ENCODE measurements at places on chromosomes 12 and 14.
A peak's percentile ranks its signal among the peaks of the same experiment; 100 is the strongest.

- no peak for DNase-seq
Observed at GRCh38 chr12:21713133-21713532, 55.5 kb upstream of the LDHB start.

- DNase-seq = no peak
Observed at GRCh38 chr12:62781136-62781880, 153.6 kb downstream of the PPM1H start.

DNA sequence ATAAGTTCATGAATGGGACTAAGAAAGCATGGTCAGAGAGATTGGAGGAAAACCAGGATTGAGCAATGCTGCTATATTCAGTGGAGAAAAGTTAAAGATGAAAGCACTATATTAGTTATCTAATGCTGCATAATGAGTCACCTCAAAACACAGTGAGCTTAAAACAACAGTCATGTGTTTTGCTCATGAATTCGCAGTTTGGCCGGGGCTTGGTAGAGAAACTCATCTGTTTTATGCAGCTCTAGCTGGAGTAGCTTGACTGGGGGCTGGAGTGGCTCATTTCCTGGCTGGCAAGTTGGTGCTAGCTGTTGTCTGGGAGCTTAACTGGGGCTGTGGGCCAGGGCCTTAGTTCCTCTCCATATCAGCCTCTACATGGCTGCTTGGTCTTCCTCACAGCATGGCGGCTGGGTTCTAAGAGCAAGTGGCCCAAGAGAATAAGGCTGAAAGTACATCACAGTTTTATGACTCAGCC lies 90.1 kb downstream of the ADCK1 start:
- DNase-seq = no peak

GRCh38 chr14:89242652-89243279 lies 174.3 kb downstream of the FOXN3 start:
- DNase-seq = no peak

DNA sequence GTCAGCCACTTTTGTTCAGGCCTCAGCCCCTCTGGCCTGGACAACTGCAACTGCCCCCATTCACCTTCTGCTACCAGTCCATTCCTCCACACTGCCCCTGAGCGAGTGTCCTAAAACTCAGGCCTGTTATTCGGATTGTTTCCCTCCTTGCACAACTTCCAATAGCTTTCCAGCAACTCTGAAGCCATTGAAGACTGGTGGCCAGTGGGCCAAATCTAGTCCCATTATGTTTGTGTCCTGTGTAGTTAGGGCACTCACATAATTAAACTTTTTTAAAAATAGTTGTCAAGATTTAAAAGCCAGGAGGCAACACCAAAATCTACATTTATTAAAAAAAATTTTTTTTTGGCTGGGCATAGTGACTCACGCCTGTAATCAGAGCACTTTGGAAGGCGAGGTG lies 17.8 kb upstream of the FIGNL2 start:
- no peak for DNase-seq

DNA sequence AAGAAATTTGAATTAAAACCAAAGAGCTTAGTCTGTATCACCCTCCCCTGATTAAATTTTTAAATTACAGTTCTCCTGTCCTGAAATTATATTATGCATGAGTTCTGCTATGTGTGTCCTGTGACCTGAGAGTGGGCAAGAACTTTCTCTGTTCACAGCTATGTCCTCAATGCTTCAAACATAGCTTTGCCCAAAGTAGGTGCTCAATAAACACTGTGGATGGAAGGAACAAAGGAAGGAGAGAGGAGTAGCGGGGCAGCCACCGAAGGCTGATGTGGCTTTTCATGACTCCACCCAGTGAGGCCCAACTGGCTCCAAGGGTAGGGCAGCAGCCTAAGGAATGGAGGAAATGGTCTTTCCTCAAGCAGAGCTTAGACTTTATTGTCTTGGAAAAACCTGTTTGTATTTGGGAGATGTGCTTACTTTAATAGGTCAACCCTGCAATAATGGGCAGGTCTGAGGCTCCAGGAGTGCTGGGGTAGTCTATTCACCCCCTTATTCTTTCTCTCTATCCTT lies 7.6 kb upstream of the MARK3 start:
- DNase-seq = no peak

DNA sequence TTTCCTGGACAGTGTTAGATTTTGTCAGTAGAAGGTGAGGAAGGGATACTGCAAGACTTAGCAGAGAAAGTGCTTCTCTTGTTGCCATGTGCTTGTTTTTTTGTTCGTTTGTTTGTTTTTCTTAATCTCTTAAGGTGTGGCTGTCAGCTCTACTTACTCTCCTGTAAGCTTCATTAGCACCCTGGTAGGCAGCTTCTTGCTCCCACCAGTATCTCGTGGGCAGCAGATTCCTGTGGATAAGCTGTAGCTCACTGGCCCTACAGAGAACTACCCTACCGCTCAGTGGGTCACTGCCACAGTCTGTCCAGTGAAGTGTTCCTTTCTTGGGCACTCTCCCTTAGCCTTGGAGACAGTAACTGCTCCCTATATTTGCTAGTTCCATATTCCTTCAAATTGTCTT lies 30.1 kb downstream of the VRK1 start:
- peak; percentile 59 for DNase-seq

GRCh38 chr12:12531194-12531593 lies 31.5 kb downstream of the DUSP16 start:
- DNase-seq = no peak

- DNase-seq = peak; percentile 72
Observed at GRCh38 chr12:19129486-19130223, at the start of gene PLEKHA5. TSS of gene PLEKHA5 (plus strand) at chr12:19129733. CDS start at chr12:19129800, 67 bp downstream.

- DNase-seq = no peak
Observed at GRCh38 chr12:66709893-66710292, 31.0 kb upstream of the GRIP1 start.

GRCh38 chr12:114982760-114983159 lies 298.8 kb upstream of the TBX3 start:
- DNase-seq = no peak

DNA sequence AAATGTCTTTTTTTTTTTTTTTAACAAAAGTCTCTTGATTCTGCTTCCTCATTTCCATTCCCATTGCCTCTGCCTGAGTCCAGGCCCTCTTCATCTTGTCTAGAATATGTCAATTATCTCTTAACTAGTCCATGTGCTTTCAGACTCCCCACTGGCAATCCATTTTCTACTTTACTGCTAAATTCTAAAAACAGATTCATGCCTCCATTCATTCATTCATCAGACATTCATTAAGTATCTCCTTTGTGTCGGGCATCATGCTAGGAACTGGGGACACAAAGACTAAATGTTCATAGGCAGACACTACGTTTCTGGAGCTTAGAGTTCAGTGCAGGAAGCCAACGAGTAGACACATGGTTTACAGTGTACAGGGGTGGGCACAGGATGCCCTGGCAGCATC lies 9.6 kb upstream of the NEDD1 start:
- no peak for DNase-seq

DNA sequence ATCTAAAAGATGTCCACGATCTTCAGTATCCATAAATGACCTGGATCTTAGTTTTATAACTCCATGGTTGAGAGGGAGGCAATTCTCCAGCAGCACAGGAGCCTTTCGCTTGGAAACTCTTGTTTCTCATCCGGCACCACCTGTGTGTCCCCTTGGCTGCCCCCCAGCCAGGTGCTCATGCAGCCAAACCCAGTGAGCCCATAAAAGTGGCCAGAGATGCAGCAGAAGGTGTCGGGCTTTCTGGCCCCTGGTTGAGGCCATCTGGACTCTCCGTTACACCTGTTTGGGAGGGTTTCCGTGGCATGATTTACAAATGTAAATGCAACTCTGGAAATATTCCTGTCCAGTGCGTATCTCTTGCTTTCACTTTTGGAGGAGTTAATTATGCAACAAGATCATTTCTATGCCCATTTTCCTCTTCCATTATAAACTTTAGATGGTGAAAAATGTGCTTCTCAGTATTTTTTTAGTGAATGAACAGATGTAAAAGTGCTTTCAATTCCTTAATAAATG lies 291.1 kb downstream of the DIO2 start:
- no peak for DNase-seq
